ENCODE measurements at places on chromosomes 11 and 22.

GRCh38 chr11:57513911-57514537, 1.5 kb downstream of the SLC43A1 start:
- DNase-seq: no peak

GRCh38 chr11:128967578-128967977, 24.9 kb upstream of the TP53AIP1 start:
- no peak for DNase-seq

DNA sequence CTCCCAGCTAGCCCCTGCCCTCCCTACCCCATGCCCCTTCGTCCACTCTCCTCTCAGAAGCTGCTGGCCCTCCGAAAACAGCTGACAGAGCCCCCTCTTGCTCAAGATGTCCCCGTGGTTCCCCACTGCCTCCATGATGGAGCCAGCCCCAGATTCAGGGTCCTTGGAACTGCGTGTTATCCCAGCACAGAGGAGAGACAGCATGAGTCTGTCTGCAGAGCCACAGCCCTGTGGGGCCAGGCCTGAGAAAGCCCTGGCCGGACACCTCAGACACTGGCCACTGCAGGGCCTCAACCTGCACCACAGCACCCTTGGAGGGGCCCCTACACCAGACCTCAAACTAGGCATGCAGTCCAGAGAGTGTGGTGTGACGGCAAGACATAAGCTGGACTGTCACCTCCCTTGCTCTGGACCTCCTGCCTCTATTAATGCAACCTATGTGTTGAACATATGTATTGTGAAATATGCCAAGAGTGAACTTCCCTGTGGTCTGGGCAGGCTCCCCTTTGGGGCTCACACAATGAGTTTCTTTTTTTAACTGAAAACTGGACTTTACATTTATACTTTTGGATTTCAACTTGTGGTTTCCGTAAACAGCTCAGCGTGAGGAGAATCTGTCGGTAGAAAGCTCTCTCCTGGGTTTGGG, 9.6 kb downstream of the PNPLA5 start:
- no peak for DNase-seq

DNA sequence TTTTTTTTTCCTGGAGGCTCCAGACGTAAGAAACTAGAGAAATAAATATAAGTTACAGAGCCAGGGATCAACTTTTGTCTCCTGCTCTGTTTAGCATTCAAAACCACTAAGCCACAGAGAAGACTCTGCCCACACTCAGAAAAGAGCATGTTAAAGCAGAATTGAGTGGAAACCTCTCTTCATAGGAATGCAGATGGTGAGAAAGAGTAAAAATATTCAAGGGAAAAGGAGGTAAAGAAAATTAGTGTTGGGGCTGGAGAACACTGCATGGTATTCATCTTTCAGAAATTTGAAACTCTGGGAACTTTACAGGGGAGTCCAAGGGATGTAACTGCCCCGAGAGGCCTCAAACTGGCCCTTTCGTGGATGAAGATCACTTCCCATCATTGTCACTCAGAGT, 65.1 kb downstream of the CLMP start:
- DNase-seq: no peak

DNA sequence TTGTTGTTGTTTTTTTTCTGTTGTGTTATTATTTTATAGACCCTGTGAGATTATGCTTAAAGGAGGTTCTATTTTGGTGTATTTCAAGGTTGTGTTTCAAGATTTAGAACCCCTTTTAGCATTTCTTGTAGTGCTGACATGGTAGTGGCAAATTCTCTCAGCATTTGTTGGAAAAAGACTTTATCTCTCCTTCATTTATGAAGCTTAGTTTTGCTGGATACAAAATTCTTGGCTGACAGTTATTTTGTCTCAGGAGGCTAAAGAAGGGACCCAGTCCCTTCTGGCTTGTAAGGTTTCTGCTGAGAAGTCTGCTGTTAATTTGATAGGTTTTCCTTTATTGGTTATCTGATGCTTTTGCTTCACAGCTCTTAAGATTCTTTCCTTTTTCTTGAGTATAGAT, 40.7 kb upstream of the ARHGAP20 start:
- no peak for DNase-seq

- peak; percentile 6 for DNase-seq
Observed at GRCh38 chr11:61834278-61835048, 6.4 kb downstream of the FADS2 start.

DNA sequence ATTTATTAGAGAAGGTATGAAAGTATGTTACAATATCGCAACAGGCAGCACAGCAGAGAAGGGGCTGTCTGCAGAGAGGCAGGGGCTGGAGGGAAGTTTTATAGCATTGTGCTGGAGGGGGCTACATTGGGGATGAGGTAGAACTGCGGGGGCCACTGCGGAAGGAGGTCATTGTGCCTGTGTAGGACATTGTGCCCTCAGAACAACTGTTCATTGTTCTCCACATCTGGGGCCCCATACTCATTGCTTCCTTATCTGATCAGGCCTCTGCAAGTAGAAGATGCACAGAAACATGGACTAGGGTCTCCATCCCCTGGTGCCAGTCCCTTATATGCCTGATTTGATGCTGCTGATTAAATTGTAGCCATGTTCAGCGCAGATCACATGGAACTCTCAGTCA, 12.1 kb downstream of the NADSYN1 start:
- no peak for DNase-seq

DNA sequence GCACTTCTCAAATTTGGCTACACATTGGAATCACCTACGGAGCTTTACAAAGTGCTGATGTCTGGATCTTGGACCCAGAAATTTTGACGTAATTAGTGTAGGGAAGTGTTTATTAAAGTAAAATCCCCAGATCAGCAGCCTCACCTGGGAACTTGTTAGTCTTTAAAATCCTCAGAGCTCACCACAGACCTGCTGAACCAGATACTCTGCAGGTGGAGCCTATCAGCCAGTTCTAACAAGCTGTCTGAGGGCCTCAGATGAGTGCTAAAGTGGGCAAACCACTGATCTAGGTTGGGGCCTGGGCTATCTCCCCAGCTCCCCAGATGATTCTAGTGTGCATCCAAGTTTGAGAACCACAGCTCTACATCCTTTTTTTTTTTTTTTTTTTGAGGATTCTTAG, 436.0 kb downstream of the ETS1 start:
- no peak for DNase-seq

DNA sequence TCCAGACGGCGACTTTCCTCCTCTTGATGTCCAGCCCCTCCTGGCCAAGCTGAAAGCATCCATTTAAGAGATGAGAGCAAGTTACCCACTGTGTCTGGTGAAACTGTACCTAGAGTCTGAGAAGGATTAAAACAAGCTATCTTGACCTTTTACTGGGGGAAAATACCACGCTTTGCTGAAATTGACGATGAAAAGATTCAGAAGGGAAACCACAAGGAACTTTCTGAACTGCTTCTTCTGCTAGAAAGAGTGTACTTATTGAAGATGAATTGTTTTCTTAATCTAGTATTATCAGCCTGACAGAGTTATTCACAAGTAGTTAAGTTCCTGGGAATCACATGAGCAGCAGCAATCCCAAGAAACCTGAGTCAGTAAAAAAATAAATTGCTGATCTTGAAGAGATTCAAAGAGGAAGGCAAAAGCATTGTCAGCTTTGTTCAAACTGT, 13.1 kb upstream of the MS4A6A start:
- no peak for DNase-seq

GRCh38 chr11:128691802-128692752, 1.8 kb upstream of the FLI1 start:
- no peak for DNase-seq

GRCh38 chr11:83778596-83778995, 492.4 kb upstream of the CCDC90B start:
- no peak for DNase-seq

- DNase-seq: no peak
Observed at GRCh38 chr11:72703267-72704008, 29.2 kb upstream of the PDE2A start.

GRCh38 chr22:45583504-45583903, 80.8 kb downstream of the FBLN1 start:
- no peak for DNase-seq

DNA sequence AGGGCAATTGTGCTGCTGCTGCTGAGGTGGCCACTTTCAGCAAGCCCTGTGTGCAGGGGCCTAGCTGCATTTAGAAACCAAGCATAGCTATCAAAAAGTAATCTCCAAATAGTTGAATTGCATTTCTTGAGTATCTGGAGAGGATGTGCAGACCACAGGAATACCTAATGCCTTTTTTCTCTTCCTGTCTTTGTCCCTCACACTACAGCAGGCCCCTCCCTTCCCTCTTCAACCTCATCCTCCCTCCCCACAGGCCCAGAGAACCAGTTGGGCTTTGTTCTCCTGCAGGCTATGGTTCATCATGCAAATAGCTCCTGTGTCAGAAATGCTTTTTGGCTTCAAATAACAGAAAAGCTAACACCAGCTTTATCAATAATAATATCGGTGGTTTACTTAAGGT, 47.7 kb downstream of the DKK3 start:
- no peak for DNase-seq

GRCh38 chr22:39283322-39284141, 35.9 kb downstream of the RPL3 start:
- DNase-seq: no peak

DNA sequence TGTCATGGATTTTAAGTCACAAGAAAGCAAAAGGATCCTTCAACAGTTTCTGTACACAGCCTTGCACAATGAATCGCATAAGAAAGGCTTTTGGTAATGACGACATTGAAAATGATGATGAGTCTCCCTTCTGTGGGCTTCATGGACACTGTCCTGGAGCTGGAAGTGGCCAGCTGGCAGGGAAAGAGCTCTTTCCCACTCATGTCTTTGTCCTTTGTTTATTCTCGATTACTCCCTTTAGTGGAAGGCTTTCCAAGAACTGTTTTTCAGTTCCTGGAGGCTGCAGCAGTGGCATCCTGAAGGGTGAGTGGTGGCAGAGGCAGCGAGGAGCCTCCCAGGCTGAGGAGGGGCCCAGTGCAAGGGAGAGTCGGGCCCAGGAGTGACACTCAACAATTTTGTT, 505.2 kb downstream of the NTM start:
- DNase-seq: no peak

DNA sequence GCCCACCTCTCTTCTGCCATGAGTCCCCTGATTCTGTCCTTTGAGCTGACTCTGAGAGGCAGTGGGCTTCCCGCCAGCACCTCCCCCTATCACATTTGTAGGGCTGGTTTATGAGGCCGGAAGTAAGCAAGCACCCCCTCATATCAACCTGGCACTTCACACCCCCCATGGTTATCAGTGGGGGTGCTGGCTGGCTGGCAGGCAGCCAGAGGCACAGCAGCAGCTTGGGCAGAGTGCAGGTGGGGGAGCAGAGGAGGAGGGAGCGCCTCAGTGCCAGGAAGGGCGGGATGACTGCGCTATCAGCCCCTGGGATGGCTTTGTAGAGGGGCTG, 22.9 kb upstream of the CHRM4 start:
- DNase-seq: peak; percentile 12

DNA sequence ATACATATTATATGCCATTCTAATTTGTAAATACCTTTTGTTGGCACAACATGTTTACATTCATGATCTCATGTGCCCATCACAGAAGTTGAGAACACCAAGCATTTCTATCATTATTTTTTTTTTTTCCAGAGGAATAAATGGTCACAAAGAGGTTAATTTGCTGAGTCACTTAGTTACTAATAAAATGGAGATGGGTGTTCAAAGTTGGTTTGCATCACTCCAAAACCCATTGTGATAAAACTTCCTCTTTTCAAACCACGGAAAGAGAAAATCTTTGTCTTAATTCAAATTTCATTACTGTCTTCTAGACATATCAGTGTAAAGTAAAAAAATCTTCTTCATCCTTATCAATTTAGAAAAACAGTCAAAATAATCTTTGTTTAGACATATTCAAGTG, 636.8 kb upstream of the CCDC179 start:
- DNase-seq: no peak

DNA sequence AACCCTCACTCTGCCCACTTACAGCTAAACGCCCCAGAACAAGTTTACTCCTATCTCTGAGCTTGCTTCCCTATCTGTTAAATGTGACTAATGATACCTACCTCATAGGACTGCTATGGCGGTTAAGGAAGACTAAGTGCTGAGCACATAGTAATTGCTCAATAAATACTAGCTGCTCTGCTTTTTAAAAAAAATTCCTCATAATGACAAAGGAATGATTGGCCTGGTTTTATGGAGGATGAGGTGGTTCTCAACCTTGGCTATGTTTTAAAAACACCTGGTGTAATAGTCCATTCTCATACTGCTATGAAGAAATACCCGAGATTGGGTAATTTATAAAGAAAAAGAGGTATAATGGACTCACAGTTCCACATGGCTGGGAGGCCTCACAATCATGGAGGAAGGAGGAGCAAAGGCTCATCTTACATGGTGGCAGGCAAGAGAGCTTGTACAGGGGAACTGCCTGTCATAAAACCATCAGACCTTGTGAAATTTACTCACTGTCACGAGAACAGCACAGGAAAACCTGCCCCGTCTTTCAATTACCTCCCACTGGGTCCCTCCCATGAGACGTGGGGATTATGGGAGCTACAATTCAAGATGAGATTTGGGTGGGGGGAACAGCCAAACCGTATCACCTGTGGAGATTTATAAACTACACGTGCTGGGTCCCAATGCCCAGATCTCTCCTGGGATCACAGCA, 127.2 kb upstream of the SYT13 start:
- no peak for DNase-seq

DNA sequence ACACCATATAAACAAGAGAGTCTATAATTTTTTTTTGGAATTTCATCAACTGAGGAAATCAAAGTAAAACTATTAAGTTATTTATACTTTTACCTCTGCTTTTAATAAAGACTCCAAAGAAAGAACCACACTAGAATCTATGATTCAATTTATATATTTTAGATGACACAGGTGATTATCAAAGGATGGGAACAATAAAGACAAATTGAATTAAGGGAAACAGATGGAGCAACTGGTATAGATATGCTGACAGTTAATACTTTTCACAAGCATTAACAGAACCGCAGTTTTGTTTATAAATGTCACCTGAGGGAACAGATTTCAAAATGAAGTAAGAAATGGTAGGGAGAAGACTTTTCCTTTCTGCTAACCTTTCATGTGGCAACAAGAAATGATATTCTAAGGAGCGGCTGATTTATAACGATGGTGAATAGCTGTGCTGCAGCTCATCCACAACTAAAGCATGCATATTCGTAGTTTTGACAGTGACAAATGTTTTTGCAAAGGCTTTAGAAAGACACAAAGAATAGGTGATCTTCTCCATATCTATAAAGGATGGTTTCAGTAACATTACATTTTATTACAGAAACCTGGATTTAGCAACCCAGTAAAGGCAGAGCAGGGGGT, 1502.9 kb upstream of the RAG2 start:
- DNase-seq: no peak

GRCh38 chr22:29727131-29727523, 7.3 kb downstream of the CABP7 start:
- DNase-seq: no peak

All from stimulated activated naive CD4-positive, alpha-beta T cell (primary cell).